ENCODE measurements at places on chromosomes 5 and 9. TPM values are rescaled to one million over a fixed set of nuclear protein-coding genes. Genes with fewer than 3 reads are reported as not detected.

C5orf52 gene
- not detected for total RNA-seq

GPR150 gene
- total RNA-seq = not detected

LOX gene
- 3.5 TPM for total RNA-seq

MAMDC2 gene
- total RNA-seq = not detected

RELL2 gene
- 10.1 TPM for total RNA-seq

DNA sequence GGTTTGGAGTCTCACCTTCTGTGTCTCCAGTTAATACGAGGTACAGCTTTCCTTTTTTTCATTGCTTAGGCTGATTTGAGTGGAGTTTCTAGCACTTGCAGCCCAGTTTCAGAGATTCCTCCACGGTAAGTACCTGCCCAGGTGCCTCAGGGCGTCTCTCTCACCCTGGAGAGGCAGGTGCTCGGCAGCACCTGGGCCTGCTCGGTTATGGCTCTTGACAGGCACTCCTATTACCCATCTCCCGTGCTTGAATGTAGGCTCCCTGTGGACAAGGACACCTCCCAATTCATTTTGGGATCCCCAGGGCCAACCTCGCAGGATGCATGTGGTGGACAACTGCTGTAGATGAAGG is 144.3 kb downstream of the NR3C1 start:
- no peak for DNase-seq

DNA sequence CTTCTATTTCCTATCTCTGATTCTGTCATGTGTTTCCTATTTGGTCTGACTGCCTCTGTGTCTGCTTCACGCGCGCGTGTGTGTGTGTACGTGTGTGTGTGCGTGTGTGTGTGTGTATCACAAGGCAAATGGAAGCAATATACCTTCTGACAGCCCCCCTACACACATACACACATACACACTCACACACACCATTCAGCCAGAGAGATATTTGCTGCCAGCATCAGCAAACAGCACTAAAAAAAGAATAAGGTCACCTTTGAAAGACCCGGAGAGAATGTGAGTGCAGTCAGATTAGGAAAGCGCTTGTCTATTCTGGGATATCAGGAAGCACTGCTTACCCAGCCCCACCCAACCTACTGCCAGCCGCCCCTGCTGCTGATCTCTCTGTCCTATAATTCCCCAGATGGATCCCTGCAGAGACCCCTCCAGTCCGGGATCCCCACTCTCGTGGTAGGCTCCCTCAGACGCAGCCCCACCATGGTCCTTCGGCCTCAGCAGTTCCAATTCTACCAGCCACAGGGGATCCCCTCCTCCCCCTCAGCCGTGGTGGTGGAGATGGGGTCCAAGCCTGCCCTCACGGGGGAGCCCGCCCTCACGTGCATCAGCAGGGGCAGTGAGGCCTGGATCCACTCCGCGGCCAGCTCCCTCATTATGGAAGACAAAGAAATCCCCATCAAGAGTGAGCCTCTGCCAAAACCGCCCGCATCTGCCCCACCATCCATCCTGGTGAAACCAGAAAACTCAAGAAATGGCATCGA is 45.7 kb downstream of the PLAC8L1 start:
- no peak for DNase-seq

DNA sequence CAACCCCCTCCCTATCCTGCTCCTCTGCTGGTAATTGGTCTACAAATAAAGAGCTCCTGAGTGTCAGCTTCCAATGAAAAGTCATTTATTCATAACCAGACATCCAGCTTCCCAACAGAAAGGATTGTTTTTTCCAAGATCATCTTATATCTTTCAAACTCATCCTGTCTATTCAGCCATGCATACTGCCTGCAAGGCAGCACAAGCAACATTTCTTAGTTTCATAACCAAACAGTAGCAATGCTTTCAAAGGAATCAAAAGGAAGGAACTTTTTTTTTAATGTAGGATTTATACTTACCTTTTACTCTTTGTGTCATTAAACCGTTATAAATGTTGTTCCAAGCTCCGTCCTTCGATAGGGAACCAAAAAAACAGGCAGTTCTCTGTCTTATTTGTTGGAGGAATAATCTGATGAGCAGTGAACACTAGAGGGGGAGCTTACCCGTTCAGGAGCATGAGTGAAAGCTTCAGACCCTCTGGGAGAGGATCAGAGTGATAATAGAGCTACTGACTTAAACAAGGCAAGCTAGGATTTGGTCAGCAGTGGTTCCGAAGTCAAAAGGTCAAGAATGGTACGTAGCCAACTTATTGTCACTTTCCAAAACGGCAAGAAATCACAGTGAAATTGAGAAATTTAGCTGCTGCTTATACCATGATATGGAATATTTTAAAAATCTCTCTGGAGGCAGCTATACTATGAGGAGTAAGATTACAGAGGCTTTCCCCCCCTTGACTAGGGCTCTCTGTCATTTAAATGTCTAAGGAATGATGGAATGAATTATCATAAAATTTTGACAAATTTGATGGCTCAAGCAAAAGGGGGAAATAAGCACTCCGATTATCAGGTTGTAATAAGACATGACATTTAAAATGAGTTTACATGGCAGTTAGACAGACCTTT is 892.9 kb downstream of the NR2F1-AS1 start:
- no peak for DNase-seq

- DNase-seq = no peak
Observed at GRCh38 chr5:69374911-69375446, 5.4 kb downstream of the RAD17 start.

- DNase-seq = no peak
Observed at GRCh38 chr9:125409217-125409636, 147.6 kb downstream of the GAPVD1 start.

- DNase-seq = no peak
Observed at GRCh38 chr5:138909734-138910133, 34.6 kb upstream of the LRRTM2 start.

- DNase-seq = no peak
Observed at GRCh38 chr5:127375124-127375523, 84.5 kb downstream of the MEGF10 start.

- DNase-seq = no peak
Observed at GRCh38 chr5:113047733-113048652, 71.4 kb downstream of the DCP2 start.

- peak; percentile 72 for DNase-seq
Observed at GRCh38 chr5:141512390-141512910, 23.6 kb downstream of the PCDHGC5 start.

GRCh38 chr5:43401827-43402226 is 10.4 kb downstream of the CCL28 start:
- no peak for DNase-seq

GRCh38 chr5:135392256-135392655 is 6.8 kb downstream of the MACROH2A1 start:
- DNase-seq = no peak

DNA sequence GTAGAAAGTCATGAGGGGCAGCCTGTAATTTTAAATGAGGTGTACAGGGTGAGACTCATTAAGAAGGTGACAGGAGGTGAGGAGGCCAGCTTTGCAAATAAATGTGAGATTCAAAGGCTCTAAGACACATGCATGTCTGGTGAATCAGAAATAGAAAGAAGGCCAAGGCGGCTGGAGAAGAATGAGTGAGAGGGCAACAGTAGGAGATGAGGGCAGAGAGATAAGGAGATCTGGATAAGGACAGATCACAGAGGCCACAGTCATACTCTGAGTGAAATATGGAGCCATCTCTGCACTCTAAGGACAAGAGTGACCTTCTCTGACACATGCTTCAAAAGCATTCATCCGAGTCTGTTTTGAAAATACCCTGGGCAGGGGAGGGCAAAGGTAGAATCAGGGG is 90.7 kb downstream of the RAD23B start:
- no peak for DNase-seq

DNA sequence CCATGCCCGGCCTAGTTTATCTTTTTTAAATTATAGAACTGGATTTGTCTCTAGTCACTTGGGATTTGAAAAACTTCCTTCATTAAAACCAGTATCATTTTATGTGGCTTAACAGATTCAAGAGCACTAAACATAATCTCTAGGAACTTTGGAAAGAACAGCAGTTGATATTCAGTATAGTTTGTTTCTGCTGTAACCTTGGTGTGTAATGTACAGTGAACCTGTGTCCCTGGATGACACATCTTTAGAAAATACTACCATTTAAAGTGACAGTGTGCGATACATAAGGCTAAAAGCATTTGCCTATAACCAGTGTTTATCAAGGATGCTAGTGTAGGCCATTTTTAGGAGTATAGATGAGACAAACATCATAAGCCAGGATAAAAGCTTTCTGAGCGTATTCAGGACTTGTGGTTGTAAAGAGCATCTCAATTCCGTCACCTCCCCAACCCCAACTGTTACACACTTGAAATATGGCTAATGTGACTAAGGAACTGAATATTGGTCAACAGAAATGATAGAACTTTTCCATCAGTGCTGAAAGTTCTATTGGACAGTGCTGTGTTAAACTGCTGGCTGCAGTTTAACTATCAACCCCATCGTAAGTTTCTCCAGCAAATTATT is 4.4 kb downstream of the SNX18 start:
- DNase-seq = no peak

- DNase-seq = no peak
Observed at GRCh38 chr5:8943301-8943700, 602.6 kb downstream of the SEMA5A start.

DNA sequence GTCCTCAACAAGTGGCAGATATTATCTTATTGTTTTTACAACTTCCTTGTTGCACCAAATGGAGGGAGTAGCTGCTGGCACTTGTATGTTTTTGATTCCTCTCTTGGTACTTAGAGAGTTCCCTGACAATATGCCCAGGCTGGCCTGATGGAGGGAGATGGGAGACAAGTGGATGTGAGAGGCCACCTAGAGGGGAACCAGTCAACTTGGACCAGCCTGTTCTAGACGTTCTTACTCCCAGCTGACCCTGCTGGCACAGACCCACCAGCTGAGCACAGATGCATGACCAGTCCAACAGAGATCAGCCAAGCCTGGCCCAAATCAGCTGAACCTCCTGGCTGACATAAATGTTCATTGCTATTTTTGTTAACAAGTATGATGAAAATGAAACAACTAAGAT is 60.9 kb upstream of the GDNF start:
- peak; percentile 33 for DNase-seq

DNA sequence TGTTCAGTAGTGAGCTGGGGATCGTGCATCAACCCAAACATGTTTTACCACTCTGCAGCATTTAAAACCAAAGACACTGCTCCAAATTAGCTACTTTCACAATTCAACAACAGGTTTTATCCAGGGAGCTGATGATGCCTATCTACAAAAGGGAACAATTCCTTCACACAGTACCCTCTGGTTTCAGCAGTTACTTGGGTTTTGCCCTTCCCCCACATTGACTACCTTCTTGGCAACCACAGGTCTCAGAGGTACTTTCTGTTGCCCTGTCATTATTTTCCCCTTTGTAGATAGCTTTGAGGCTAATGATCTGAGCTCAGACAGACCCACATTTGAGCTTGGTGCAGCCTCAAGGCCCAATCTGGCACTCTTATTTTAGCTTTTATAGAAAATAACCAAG is 96.1 kb downstream of the WDR41 start:
- DNase-seq = no peak

DNA sequence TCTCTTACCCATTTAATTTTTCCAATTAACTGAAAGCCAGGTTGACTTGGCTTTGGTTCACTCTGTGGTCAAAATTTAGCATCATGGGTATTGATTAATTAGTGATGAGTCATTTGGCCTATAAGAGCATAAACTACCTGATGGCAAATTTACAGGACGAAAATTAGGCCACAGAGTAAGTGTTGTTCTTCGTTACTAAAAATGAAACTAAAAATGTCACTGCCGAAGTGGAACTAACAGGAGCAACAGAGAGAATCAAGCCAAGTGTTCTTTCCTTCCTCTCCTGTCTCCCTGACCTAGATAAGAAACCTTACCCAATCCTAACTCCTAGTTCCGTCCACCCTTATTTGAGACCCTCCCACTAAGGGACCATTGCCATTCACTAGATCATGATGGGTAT is 176.9 kb downstream of the RAB3C start:
- no peak for DNase-seq

- DNase-seq = no peak
Observed at GRCh38 chr5:113652161-113652560, 138.7 kb downstream of the YTHDC2 start.

DNA sequence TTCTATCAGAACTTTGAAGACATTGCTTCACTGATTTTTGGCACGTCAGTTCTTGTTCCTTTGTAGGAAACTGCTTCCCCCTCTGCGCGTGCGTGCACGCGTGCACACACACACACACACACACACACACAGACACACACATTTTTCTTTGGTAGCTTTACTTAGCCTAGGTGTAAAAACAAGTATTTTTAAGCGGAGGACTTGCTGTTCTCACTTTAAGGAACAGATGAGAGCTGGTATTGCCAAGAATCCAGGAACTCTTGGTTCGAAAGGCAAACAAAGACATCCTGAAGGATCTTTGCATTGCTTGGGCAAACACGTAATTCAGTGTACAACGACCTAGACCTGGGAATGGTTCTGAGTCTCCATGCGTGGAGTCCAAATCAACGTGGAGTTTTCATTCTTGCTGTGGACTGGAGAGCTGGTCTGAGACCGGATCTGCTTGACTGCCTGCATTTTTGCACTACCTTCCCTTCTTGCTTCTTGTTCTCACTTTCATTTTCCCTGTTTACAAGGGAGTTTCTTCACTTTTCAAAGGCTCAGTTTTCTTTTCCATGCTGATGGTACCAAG is 8.2 kb downstream of the TMEM268 start:
- no peak for DNase-seq

DNA sequence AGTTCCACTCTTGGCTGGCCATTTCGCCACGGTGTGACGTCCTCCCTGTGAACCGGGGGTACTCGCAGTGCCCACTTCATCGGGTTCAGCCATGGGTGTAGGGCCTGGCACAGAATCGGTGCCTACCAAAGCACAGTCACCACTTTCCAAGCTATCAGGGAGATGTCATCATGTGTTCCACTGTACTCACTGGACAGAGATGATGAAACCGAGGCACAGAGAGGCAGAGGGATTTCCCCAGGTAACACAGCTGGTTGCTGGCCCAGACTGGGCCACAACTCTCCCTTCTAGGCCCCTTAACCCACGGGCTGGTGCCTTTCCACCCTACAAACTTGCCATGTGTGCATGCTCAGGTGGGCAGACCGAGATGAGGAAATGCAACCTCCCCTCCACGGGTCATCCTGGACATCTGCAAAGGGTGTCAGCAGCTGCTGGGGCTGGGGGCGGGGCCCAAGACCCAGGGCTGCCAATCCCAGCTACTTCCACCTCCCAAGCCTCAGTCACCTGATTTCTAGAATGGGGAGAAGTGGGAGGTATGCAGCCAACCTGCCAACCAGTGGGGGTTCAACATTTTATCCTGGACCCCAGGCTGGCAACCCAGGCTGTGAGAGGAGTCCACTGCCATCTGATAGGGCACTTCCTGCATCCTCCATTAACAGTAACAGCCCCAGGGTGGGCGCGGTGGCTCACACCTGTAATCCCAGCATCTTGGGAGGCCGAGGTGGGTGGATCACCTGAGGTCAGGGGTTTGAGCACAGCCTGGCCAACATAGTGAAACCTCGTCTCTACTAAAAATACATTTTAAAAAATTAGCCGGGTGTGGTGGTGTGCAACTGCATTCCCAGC is 893 bp upstream of the SH2D3C start:
- DNase-seq = no peak

DNA sequence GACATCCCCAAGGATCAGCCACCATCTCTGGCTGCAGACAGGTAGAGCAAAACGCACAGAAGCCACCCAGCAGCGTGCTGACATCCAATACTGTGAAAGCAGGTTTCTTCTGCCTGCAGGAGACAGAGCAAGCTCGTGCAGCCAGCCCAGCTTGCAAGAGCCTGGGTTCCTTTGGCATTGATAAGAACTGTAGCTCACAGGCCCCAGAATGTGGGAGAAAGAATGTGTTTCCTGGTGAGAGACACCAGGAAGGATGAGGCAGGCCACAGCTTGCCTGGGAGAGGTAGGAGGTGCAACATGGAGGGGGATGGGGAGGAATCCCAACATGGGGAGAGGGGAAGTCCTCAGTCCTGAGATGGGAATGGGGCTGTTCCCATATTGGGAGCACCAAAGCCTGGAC is 34.0 kb upstream of the ARAP3 start:
- DNase-seq = no peak
